Fibroblast of skin of left quadriceps (primary cell): ENCODE measurements at places on chromosomes 6 and 20.
A peak's percentile ranks its signal among the peaks of the same experiment; 100 is the strongest.

DNA sequence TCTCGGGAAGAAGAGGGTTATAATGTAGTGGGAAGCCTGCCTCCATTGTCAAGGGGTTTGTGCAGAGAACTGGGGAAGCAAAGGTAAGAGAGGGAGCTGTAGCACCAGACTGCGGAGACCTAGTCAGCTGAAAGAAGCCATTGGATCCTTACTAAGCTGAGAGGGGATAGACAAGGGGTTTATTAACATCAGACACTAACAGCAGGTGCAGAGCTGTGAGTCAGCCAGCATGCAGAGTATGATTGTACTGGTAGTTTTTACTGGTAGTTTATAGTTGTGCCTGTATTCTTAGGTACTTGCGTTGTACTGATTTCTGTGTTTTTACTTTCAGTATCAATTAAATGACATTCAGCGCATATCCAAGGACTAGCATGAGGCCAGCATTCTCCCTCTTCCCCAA, 17.8 kb upstream of the COL19A1 start:
- no peak for DNase-seq

- no peak for DNase-seq
Observed at GRCh38 chr20:62697468-62697912, 11.1 kb upstream of the NTSR1 start.

GRCh38 chr6:16929809-16930208, 168.5 kb upstream of the ATXN1 start:
- DNase-seq = peak; percentile 96

- DNase-seq = peak; percentile 62
Observed at GRCh38 chr6:159973951-159974350, 5.1 kb downstream of the IGF2R start.

- DNase-seq = no peak
Observed at GRCh38 chr6:94955156-94955555, 622.2 kb upstream of the MANEA start.

DNA sequence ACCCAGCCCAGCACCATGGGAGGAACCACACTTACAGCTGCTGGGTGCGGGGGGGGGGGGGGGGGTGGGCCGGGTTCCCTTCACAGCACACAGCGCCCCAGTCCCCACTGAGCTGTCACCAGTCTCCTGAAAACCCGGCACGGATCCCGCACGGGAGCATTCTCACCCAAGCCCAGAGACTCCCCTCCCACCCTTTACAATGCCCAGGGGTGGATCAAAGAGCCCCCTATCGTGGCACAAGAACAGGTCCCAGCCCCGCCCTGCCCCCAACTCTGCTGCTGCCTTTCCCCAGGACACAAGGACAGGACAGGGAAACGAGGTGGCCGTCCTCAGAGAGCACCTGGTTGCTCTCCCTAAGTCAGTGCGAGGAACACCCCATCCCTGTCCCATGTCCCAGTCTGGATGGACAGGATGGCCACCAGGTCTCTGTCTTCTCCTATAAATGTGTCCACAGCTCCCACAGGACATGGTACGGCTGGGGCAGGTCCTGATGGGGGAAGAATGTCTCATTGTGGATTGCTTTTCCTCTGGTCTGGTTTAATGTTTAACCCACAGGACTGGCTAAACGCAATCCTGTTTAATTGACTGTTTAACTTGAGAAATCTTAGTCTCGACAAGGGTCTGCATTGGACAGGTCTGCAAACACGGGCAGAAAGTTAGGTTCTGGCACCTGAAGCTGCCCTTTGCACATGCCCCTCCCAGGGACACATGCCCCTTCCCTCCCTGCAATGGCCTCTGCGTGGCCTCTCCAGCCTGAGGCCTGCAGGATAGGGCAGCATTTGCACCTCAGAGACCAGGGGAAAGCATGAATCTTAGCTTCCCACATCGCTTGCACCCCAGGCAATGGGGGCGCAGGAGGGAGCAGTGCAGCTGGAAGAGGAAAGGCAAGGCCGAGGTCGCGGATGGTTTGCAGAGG, 45.3 kb downstream of the DACT2 start:
- DNase-seq = no peak
